ENCODE measurements at places on chromosomes 13 and 19.

- no peak for DNase-seq
Measured at GRCh38 chr19:53864308-53864836, 3.3 kb upstream of the MYADM start.

DNA sequence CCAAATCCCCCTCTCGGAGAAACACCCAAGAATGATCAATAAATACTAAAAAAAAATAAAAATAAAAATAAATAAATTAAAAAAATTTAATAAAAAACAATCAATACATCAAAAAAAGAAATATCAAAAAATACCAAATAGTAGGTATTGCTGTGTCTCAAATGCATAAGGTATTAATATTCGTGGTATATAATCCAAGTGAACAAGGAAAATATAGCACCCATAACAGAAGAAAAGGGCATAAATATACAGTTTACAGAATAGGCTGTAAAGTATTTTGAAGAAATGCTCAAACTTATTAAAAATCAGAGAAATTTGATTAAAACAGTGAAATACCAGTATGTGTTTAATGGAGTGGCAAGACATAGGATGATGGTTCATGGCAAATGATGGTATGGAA, 7.6 kb upstream of the ZNF227 start:
- no peak for DNase-seq

DNA sequence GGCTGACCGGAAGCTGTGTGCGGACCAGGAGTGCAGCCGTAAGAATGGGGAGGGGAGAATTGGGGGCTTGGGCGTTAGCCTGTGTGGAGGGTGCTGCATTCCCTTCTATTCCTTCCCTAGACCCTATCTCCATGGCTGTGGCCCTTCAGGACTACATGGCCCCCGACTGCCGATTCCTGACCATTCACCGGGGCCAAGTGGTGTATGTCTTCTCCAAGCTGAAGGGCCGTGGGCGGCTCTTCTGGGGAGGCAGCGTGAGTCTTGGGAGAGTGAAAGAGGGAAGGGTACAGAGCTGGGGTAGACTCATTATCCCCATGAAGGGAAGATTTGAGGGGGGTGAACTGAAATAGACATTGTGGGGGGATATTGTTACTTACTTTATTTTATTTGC, 306 bp downstream of the MIA start:
- no peak for DNase-seq

DNA sequence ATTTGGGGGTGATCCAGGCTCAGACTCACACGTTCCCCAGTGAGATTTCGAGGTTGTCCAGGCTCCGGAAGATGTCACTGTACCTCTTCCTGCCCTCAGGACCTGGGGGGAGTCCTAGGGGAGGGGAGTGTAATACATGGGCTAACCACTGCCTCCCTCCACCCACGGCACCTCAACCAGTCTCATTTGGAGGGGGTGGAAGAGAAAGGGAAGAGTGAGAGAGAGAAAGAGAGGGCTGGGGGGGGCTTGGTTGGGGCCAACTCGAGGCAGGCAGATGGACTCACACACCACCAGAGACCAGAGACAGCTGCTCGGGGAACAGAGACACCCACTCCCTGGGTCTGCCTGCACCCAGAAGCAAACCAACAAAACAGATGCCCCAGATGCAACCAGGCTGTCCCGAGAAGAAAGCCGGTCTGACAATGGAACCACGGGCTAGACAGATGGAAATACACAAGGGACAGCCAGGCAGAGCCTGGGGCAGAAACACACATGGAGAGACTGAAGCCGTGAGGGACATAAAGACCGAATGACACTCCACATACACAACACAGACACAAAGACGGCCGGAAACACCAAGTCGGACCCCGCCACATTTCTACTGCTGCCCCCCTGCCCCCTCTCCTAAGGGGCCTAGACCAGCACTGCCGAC, 825 bp downstream of the GMIP start:
- no peak for DNase-seq

DNA sequence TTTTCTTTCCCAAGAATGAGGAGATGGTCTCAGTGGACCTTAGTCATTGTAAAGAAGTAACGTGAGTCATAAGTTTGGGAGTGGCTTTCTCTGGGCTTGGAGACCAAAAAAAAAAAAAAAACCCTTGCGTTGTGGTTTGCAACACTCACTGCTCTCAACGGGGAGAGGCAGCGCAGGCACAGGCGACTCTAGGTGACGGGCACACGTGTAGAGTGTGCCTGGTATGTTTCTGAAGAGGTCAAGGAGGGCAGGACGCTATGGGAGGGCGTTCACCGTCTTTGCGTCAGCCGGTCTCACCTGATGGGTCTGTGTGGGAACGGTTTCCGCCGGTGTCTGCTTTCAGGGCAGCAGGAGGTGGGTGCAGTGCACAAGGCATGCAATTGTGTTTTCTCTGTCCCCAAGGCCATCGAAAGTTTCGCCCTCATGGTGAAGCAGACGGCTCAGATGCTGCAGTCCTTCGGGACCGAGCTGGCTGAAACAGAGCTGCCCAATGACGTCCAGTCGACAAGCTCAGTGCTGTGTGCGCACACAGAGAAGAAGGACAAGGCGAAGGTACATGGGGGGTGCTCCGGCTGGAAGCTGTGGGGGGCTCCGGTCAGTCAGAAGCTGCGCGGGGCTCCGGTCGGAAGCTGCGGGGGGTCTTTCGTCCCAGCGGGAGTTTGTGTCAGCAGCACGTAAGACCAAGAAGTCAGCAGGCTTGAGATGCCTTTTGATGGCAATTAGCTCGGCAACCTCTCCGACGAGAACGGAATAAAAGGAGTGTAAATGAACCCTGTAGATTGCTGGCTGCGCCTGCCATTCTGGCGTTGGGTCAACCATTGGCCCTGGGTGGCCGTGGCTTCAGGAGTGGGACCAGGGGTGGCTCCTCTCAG, 40.8 kb upstream of the F7 start:
- DNase-seq: no peak

DNA sequence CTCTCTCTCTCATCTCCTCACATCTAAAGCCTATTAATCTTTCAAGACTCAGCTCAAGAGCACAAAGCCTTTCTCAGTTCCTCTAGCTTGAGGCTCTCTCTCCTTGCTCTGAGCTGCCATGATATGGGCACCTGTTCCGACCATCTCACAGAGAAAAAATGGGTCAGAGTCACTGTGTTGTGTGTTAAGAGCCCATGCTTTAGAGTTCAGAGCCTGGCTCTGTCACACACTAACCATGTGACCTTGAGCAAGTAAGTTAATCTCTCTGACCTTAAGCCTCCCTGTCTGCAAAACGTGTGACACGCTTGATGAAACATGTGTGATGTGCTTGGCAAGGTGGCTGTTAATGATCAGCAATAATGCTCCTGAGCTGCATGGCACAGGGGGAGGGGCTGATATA, 245.2 kb downstream of the DLEU7 start:
- no peak for DNase-seq

DNA sequence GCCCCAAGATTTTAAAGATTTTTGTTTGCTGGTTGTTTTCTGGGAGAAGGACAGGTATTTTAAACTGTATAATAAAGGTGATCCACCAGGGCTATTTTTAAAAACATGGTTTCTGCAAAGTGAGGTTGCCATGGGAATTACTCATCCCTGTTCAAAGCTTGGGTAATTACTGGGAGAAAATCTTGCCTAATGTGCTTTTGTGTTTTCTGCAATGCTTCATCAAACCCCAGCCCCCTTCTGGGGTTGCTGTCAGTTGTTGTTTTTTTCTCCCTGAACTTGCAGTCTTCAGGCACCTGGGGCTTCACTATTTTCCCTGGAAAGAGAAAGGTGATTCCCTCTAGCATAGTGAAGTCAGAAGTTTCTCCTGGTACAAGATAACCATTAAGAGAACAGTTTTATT, 277.2 kb downstream of the NALCN start:
- no peak for DNase-seq

DNA sequence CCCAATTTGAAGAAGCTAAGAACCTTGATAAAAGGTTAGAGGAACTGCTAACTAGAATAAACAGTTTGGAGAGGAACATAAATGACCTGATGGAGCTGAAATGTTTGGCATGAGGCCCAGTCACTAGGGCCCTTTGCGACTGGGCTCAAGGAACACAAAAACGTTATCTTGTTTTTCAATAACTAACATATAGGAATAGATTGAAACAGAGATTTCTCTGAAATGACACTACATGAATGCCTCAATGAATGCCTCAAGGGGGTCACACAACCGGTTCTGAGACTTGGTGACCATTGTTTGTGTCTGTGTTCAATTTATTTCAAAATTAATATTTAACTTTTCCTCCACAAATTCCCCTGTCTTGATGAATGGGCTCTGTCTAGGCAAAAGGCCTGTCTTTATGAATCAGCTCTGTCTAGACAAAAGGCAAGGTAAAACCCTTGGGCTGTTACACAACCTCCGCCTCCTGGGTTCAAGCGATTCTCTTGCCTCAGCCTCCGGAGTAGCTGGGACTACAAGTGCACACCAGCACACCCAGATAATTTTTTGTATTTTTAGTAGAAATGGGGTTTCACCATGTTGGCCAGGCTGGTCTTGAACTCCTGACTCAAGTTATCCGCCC, 932 bp upstream of the ZNF486 start:
- DNase-seq: no peak

DNA sequence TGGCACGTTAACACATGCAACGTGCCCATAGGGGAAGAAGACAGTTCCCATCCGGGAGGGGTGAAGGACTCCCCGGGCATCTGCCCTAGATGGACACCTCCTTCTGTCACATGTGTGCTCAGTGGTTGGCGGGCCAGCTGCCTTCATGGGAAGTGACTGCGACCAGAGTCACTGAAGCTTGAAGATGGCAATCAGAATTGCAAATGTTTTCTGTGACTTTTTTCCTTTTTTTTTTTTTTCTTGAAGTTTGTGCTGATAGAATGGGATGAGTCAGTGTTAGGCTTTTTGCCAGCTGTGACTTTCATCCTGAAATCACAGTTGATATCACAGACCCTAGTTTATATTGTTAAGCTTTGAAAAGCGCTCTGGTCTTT, 109.2 kb upstream of the MCF2L start:
- no peak for DNase-seq

DNA sequence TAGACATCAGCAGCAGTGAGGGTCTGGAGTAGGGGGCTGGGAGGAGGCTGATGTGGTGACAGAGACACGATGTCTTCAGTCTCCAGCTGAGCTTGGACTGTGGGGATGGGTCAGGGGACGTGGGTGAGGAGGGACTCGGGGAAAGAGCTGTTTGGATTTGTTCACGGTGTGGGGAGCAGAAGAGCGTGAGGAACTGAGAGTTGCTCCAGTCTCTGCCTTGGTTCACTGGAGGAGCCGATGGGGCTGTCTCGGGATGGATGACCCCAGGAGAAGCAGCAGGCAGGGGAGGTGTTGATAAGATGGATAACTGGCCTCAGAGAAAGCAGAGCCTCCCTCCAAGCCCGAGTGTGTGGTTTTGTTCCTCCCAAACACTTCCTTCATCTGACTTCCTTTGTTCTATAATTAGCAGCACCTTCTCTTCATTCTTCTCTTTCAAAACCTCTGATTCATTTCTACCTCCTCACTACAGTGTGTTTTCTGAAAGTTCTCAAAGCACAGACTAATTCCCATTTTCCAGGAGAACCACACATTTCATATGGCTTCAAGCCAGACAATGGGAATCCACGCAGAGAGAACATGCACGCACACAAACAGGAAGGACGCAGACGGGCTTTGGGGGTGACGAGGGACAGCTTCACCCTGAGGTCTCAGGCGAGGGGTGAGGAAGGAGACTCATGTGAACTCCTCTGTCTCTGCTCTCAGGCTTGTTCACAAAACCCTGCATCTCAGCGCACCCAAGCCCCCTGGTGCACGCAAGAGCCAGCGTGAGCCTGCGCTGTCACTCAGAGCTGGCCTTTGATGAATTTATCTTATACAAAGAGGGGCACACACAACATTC, 18.6 kb downstream of the LAIR2 start:
- DNase-seq: no peak

DNA sequence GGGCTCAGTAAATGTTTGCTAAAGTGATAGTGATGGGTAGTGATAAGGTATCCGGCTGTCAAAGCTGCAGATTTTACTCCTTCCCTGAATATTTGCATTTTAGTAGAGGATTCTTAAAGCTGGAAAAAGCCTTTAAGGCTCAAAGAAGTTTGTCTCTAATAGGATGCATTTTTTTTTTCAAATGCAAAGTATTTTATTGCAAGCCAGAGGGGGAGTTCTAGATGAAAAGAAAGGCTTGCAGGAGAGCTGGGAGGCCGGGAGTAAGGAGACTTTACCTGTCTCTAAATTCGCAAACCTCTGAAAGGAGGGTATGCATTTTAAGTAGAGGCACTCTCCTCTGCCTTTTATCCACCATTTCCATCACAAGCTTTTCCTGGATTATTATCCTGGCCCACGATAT, 100.7 kb upstream of the FNDC3A start:
- DNase-seq: no peak

- no peak for DNase-seq
Measured at GRCh38 chr19:10000171-10000826, 10.0 kb downstream of the COL5A3 start.

DNA sequence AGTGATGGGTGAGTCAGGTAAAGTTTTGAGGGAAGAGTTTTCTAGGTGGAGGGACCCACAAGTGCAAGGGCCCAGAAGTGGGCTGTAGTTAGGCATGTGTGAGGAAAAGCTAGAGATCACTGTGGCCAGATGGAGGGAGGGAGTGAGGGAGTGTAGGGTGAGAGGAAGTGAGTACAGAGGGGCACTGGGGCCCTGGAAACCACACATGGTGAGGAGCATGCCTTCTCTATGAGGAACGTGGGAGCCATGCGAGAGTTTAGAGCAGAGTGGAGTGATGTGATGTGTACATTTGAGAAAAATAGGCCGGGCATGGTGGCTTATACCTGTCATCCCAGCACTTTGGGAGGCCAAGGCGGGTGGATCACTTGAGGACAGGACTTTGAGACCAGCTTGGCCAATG, 14.7 kb upstream of the SHKBP1 start:
- no peak for DNase-seq

DNA sequence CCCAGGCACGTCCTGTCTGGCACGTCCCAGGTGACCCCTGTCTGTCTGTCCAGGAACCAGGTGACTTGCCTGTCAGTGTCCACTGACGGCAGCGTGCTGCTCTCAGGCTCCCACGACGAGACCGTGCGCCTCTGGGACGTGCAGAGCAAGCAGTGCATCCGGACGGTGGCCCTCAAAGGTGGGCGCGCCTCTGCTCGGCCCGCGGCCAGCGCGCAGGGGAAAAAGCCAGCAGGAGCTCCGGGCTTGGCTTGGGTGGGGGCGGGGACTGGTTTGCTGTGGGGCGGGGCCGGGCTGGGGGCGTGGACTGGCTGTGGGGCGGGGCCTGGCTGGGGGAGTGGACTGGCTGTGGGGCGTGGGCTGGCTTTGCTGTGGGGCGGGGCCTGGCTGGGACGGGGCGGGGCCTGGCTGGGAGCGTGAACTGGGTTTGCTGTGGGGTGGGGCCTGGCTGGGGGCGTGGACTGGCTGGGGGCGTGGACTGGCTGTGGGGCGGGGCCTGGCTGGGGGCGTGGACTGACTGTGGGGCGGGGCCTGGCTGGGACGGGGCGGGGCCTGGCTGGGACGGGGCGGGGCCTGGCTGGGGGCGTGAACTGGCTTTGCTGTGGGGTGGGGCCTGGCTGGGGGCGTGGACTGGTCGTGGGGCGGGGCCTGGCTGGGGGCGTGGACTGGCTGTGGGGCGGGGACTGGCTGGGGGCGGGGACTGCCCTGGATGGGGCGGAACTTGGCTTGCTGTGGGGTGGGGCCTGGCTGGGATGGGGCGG, 7.2 kb downstream of the WDR18 start:
- DNase-seq: no peak
